ENCODE measurements at places on chromosomes 3 and 15.

DNA sequence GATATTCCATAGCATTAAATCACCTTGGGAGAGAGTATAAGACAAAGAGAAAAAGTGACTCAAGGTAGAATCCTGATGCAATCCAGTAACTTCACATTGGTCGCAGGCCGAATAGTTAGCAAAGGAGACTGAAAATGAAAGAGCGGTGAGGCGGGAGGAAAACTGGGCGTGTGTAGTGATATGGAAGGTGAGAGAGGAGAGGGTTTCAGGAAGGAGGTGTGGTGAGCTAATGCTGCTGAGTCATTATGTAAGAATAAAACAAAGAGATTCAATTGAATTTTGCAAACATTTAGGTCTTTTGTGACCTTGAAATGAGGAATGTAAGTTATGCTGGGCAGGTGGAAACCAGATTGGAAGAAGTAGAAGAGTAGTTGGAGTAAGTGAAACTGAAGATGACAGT is 235.3 kb downstream of the C3orf38 start:
- DNase-seq = no peak

DNA sequence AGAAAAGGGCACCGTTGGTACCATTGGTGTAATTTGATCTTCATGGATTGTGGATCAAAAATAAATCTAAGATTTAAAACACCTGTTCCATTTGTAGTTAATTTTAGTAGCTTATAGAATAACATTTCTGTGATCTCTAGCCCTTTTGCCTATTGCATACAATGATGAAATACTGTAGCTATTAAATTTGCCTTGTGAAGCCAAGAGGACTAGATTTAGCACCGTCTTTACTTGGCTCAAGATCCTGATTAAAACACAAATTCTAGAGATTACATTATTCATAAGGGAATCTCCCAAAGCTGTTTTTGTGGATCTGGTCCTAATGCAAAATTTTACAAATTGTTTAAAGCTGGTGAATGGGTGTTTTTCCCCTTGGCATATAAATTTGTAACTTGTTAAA is 8.2 kb downstream of the TBC1D23 start:
- DNase-seq = no peak

DNA sequence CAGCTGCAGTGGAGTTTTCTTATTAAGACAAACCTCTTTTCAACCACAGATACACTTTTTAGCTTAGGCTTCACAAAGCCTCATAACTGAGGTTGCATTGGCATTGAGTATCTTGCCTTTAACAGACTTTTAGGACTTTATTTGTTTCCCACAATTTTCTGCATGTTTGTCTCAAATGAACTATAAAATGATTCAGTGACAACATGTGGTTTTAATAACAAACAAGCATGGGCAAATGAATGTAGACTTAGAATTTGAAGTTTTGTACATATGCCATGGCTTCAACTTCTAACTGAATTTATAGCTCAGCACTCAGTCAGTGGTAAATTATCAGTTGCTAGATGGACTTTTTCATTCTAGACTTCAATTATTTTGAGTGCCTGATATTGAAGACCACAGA is 101.6 kb downstream of the SLC25A26 start:
- no peak for DNase-seq

DNA sequence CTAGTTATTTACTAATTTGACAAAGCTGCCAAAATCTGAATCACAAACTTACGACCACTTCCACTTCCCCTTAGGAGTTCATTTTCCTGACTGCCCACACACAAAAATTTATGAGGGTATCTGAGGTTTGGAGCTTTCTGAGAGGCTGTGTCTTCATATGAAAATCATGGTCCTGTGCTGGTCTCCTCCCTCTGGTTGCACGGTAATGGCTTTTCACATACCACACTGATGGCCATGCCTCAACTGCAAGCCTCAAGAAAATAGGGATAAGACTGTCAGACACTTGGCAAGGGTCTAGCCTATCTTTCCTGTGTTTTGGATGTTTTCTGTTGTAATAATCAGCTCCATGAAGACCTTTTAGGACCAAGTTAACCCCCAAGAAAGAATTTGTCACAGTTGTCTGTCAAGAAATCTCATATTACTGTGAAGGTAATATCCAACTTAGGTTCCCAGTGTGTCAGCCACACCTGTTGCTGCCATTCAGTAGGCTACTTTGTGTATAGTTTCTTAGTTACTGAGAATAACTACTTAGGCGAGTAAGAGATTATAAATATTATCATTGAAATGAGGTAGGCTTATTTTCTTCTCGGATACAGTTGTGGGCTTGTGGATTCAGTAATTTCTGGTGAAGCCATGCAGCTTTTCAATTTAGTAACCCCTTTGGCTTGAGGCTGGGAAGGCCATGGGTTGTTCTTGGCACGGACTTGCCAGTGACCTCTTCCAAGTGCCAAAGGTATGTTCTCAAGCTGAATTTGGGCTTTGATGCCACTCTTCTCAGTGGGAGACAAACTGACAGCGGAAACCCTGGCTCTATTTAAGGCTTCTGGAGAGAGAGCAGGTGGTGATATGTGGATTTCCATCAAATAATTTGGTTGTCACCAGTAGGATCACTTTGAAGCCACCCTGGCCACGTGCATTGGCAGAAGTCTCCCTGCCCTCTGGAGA is 101.1 kb downstream of the RYR3 start:
- no peak for DNase-seq

DNA sequence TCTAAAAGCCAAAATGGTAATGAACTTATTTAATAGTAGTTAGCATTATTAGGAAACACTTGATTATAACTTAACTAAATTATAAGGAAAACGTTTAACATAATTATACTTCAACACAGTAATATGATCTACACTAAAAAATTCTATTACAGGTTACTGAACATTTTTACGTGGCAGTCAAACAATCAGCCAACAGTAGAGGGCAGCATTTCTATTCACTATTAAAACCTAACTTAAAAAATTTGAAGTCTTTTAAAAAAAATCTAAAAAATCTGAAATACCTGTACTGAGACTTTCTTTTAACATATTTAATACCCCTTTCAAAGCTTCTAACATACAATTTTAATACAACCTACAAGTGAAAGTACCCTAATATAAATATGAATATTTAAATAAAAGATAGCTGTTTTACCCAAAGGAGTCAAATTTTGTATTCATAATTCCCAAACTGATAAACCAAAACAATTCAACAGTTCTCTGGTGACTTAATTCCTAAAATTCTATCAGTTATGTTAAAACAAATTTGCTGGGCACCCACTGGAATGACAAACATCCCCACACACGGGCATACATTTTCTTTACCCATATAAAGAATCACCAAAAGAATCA is 41.5 kb downstream of the DLG1 start:
- peak; percentile 49 for DNase-seq

- no peak for DNase-seq
Measured at GRCh38 chr3:98657457-98657856, 64.0 kb upstream of the CPOX start.

- no peak for DNase-seq
Measured at GRCh38 chr3:139517321-139518065, 22.0 kb downstream of the RBP1 start.
